GM10248 (cell line): ENCODE measurements at places on chromosomes 4 and X.
A peak's percentile ranks its signal among the peaks of the same experiment; 100 is the strongest.

DNA sequence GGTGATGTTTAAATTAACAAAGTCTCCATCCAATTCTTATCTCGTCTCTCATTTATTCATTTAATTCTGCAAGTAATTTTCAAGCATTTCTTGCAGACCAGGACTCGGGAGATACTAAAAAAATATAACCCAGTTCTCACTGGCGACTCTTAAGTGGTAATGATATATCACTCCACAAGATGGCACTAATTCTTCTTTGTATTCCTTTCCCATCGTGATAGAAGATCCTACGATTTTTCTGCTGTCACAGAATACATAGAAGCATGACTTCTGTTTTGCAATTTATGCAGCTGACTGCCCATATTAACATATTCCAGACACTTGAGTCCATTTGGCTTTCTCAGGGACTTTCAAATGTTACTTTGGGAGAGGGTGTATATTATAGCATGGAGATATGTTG is 64.0 kb upstream of the FGF13 start:
- DNase-seq: peak; percentile 18

DNA sequence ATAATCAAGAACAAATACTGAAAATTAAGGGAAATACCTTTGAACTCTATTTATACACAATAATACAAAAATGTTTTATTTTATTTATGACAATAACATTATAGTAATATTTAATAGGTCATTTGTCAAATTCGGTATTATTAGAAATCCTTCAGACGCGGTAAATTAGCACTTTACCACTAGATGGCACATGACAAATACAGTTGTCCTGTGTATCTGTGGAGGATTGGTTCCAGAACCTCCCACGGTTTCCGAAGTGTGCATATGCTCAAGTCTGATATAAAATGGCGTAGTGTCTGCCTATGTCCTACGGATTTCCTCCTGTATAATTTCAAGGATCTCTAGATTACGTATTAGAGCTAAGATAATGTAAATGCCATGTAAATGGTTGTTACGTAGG is 8.1 kb upstream of the LINC00632 start:
- no peak for DNase-seq

GRCh38 chr4:137660211-137660610 is 127.9 kb upstream of the PCDH18 start:
- DNase-seq: no peak

GRCh38 chr4:184755278-184755677 is 21.4 kb upstream of the CENPU start:
- no peak for DNase-seq

DNA sequence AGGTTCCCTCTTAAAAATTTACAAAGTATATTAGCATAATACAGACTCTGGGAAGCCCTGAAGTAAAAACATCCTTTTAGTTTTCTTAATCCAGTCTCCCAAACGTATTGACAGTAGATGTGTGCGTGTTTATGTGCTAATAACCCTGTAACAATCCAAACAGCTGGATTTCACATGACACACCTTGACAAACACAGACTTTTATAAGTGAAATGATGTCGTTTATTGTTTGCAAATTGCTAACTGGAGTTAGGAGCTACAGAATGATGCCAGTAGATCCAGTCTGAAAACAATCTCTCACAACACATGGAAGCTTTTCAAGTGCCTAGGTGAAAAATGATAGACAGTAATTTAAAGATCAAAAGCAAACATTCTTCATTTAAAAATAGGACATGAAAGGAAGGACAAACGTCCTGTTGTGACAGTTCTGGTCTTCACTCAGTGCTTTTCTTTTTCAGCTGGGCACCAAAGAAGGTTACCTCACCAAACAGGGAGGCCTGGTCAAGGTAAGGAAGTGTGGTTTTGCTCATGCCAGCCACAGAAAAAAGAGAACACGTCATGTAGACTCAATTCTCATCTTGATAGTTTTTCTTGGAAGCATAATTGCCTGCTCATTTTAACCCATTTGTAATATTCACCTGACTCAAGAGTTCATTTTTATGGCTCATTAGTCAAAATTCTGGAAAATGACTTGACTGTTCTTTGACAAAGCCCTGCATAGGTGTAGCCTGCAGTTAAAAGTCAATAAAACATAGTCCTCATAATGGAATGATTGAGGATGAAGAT is 32.9 kb downstream of the LAMTOR3 start:
- DNase-seq: no peak

- no peak for DNase-seq
Measured at GRCh38 chr4:145034727-145035211, 63.2 kb downstream of the ANAPC10 start.

DNA sequence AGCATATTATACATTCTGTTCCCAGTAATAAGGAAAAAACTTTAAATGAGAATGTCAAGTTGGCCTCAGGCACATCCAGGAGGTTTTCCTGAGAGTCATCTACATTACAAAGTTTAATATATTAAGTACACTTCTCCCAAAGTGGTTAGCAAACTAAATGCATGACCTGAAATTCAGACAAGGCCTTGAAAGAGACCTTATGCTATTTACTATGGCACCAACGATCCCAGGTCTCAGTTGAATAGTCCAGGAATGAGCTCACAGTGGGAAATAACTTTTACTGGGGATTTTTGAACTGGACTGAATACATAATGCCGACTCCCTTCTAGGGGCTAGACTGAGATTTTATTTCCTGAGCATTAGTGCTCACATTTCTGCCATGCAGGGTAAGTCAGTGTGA is 1577.5 kb upstream of the PCDH7 start:
- DNase-seq: no peak

DNA sequence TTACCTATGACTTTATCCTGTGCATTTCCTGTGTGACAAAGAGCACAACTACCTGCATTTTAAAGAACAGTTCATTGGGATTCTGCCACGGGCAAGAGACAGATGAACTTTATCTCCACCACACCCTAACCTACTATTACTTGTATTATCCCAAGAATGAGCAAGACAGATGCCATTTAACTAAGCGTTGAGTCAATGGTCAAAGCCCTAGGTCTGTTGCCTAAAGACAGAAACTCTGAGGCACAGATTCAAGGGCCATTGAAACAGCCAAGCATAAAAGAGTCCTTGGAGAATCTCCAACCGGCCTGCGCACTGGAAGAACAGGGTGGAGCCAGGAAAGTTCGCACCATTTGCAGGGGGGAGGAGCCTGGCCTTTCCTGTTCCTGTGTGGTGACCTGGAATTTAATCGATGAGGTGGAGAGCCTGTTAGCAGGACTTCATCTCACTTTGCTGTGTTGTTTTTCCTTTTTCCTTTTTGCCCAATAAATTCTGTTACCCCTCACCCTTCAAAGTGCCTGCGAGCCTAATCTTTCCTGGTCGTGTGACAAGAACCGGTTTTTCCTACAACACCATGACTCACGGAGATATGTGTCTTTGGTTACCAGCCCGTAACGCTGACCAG is 146.4 kb upstream of the DIAPH2 start:
- no peak for DNase-seq

- no peak for DNase-seq
Measured at GRCh38 chr4:95526075-95526474, 22.7 kb downstream of the UNC5C start.

DNA sequence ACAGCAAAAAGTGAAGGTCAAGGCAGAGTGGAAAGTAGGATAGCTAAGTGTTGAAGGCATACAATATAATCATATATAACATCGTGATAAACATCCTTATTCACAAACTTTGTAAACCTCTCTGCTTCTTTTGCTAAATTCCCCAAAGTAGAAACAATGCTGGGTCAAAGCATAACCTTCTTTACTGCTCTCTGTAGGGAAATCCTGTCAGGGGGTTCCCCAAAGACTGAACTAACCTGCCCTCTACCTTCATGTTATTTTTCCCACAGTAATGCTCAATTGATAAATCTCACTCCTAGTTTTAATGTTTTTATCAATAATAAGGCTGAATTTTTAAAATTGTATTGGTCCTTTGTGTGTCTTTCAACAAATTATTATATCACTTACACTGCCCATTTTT is 55.7 kb downstream of the DCHS2 start:
- DNase-seq: no peak

GRCh38 chr4:186617921-186618320 is 62.6 kb upstream of the MTNR1A start:
- DNase-seq: no peak

GRCh38 chrX:143401160-143401559 is 116.1 kb downstream of the SPANXN3 start:
- DNase-seq: no peak

GRCh38 chrX:29587107-29587506 is 628.3 kb upstream of the MAGEB2 start:
- no peak for DNase-seq

DNA sequence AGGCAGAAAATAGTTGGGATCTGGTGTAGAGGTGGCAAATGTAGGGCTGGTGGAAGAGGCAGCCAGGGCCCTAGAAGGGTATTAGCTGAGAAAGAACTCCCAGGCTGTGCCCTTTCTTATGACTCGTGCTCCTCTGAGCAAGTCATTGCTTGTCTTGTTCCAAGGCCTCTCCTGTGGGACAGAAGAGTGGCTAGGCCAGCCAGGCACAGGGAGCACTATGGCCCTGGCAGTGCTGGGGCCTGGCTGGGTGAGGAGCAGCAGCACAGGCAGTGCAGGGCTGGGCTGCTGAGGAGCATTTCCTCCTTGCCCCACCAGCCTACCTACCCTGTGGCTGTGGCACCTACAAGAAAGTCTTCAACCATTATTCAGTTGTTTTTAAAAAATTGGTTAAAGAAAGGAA is 298.5 kb upstream of the NR3C2 start:
- DNase-seq: no peak

- DNase-seq: no peak
Measured at GRCh38 chr4:147039976-147040575, 94.4 kb upstream of the TTC29 start.

DNA sequence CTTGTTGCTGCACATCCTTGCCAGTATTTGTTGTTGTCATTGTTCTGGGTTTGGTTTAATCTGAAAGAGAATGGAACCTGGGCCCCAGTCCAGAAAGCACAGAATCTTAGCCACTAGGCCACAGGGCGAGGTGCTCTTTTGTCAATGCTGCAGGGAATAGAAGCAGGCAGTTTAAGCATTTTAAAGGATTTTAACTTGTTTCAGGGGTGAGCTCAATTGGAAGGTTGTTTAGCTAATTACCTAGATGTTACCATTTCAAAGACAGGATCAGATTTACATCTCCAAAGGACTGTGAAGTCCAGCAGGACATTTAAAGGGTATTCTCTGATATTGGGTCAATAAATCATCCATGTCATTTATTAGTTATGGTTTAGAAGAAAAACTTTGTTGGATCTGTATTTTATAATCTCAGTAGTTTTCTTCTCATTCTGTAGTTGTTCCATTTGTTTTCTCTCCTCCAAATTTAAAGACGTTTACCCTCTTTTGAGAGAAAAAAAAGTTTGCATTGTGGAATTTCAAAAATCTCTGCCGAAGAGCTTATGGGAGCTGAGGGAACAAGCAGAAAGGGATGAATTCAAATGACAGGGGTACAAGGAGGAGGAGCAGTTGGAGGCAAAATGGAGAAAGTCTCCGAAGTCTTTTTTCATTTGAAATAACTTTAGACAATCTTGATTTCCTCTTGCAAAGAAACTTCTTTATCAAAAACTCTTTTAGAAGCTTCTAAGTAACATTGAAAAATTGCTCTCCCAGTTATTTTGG is 57.5 kb upstream of the FAM47C start:
- no peak for DNase-seq

DNA sequence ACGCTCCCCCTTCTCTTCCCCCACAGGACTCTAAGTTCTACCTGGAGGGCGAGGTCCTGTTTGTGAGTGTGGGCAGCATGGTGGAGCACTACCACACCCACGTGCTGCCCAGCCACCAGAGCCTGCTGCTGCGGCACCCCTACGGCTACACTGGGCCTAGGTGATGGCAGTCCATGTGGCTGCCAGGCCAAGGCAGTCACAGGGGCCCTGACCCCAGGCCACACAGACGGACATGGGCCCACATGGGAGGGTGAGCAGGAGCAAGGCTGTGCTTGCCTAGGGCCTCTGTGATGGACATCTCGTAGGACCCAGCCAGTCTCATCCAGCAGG is 10.0 kb upstream of the ADD1 start:
- no peak for DNase-seq

- DNase-seq: no peak
Measured at GRCh38 chrX:10103023-10103422, 53.8 kb upstream of the CLCN4 start.

- peak; percentile 15 for DNase-seq
Measured at GRCh38 chrX:129553619-129554288, 13.7 kb downstream of the OCRL start.

DNA sequence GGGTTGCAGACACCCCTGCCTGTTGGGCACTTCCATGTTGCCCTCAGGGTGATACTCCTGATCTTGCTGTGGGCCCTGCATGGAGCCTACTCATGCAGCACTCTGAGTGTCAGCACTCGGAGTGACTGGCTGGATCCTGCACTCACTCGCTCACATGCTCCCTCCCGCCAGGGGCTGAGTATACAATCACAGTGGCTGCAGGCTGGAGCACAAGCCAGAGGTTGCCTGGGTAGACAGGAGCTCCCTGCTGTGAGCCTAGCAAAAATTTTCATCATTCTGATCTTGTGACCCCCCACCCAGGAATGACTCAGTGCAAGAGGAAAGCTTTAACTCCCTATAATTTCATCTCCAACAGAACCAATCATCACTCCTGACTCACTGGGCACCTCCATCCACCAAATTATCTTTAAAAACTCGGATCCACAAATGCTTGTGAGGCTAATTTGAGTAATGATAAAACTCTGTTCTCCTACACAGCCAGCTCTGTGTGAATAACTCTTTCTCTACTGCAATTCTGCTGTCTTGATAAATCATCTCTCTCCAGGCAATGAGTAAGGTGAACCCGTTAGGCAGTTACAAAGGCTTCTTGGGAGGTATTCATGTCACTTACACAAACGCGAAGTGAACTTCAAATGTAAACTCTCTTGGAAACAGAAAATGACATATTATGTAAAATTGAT is 1180.8 kb upstream of the PABPC4L start:
- DNase-seq: no peak

DNA sequence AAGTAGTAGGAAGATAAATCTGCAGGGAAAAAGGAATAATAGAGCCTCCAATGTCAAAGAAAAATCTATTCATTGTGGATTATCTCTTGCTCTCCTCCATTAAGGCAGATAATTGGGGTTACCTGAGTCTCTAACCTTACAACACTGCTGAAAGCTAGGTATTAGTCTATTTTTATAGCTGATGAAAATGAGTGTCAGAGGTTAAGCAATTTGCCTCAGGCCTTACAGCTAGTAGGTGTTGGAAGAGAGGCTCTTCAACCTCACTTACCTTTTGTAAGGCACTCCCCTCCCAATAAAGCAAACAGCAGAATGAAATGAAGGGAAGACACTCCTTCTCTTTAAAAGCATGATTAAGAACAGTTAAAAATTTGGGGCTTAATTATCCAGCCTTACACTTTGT is 45.4 kb upstream of the GAB1 start:
- no peak for DNase-seq

- no peak for DNase-seq
Measured at GRCh38 chr4:176875446-176875930, 82.8 kb upstream of the VEGFC start.

GRCh38 chrX:25519258-25519657 is 503.5 kb upstream of the ARX start:
- DNase-seq: no peak
